Left hindlimb (tissue), 1 donor: ENCODE measurements at places on chromosomes 2 and 18.

DNA sequence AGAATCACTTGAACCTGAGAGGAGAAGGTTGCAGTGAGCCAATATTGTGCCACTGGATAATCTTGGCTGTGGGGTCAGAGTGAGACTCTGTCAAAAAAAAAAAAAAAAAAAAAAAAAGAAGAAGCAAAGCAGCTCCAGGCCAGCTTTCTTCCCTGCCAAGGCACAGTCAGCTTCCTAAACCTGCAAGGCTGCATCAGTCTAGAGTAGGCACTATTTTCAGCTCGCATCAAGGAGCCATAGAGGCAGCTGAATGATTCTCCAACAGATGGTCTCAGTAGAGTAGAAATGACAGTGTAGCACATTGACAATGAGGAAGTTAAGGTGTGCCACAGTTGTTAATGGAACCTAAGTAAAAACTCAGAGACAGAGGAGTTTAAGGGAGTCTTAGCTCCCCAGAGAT, 35.6 kb downstream of the BMP10 start:
- no peak for DNase-seq

DNA sequence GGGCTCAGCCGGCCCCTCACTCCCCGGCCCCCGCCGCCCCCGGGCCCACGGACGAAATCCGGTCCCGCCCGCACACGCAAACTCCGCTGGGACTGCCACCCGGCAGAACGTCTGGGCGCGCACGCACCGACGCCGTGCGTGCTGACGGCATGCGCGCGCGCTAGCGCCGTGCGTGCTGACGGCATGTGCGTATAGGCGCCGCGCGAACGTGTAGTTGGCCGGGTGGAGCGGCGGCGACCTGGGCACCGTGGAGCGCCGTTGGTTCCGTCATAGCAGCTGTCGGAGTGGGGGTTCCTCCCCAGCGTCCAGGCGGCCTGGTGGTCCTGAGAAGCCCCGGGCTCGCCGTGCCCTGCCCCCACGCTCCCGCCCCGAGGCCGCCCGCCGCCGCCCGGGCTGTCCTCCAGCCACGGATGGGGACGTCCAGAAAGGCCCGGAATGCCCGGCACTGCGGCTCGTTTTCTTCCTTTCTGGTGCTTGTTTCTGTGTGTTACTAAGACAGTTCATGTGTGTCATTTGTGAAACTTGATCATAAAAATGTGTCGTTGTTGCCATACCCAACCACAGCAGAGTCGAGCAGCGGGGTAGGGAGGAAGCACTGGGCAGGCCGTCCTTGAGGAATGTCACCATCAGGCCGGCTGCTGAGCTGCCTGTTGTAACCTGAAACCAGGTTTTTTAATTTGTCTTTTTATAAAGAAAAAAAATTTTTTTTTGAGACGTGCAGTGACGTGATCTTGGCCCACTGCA, at the start of gene TXNL4A:
Gene TXNL4A (minus strand): TSS at position 113 of the 744 bp plus-strand sequence. CDS start 171 bp downstream, outside the sequence.
- DNase-seq = peak; percentile 90

DNA sequence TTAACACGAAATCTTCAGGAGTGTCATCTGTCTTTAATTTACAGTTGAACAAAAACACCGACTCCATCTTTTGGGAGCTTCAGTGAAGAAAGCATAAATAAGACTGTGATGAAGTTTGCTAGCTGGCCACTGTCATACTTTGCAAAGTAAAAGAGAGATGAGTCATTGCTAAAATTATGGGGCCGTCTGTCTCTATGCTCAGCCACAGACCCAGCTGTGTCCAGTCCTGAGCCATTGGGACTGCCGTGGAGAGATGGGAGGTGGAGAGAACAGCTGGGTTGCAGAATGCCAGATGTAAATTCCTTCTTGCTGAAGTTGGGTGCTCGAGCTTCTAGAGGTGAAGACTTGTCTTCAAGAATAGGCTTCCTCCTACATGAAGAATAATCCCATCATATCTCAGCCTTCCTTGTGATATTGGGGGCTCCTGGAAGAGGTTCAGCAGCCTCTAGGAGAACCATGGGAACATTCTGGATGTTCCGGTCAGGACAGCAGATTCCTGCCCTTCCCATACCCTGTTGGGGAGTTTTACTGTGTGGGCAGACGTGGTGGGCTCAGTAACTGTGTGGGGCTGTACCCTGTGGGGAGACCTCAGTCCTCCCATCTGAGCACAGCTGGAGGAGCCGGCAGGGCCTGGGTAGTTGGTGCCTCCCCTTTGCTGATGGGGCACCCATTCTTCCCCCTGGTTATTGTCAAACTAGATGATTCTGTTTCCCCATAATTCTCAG, 71.1 kb downstream of the LDLRAD4 start:
- DNase-seq = peak; percentile 69

GRCh38 chr2:85888684-85889626, at the start of gene ST3GAL5:
Gene ST3GAL5 (minus strand): TSS chr2:85888990. CDS start chr2:85888905, 85 bp downstream.
- DNase-seq = peak; percentile 92

GRCh38 chr18:23172591-23173380, 37.5 kb downstream of the CABLES1 start:
- no peak for DNase-seq

DNA sequence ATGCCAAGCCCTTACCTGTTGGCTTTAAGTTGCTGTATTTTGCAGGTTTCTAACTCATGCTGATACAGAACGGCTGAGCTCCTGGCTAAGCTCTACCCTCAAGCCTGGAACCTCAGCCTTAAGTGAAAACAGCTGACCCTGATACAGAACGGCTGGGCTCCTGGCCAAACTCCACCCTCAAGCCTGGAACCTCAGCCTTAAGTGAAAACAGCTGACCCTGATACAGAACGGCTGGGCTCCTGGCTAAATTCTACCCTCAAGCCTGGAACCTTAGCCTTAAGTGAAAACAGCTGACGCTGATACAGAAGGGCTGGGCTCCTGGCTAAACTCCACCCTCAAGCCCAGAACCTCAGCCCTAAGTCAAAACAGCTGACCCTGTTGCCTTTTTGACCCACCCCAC, 17.6 kb upstream of the DNER start:
- no peak for DNase-seq

- no peak for DNase-seq
Observed at GRCh38 chr2:204842661-204843485, 297.6 kb downstream of the PARD3B start.

DNA sequence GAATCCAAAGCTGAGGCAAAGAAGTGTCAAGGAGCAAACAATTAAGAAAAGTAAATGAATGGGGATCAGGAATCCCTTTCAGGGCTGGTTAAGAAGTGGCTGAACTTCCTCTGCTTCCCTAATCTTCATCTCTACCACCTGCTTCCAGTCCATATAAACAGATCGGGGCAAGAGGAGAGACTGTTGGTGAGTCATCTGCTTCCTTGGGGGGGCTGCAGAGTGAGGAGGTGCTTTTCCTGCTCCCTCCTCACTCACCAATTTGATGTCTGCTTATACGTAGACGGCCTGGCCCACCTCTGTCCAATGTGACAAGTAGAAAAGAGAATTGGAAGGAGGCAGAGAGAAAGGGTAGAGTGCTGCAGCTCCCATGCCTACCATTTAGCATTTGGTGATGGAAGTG, 68.4 kb downstream of the NAB1 start:
- no peak for DNase-seq

DNA sequence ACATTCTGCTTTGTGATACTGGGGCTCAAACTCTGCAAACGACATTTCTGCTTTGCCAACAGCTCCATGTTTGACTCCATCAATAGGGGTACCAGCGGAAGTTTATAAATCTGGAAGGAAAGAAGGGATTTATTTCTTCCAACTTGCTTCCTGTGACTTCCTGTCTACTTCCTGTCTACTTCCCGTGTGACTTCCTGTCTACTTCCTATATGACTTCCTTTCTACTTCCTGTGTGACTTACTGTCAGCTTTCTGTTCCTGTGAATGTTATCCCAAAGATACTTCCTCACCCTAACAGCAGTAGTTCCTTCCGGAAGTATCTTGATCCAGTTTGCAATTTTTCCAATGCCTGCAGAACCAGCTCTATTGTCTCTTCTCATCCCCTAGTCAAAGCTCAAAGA, 52.0 kb upstream of the MBOAT2 start:
- no peak for DNase-seq

- DNase-seq = peak; percentile 79
Observed at GRCh38 chr2:106582148-106583143, 95.3 kb downstream of the CD8B2 start.

- no peak for DNase-seq
Observed at GRCh38 chr2:160901613-160902012, 258.6 kb upstream of the TANK start.

DNA sequence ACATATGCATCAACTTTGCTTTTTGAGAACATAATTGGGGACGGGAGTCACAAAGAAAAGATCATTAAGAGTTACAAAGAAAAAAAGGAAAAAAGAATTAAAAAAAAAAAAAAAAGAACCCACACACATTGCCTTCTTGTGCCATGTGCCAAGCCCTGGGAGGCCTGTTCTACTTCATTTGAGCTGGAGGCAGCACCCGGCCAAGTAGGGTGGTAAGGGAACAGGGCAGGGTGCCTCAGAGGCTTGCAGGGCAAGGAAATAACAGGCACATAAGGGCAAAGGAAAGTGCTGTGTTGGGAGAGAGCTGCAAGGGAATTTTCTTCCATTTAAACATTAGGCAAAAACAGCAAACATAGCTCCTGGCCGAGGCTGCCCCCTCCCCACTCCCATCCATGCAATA, 418.0 kb downstream of the TMEM182 start:
- DNase-seq = no peak
